Activated T-helper 17 cell treated with anti-CD3 and anti-CD28 coated beads, Interleukin-2, amount 50 U/mL, for 72 hours (primary cell): ENCODE measurements at places on chromosomes 13 and 19. TPM values are rescaled to one million over a fixed set of nuclear protein-coding genes. Genes with fewer than 3 reads are reported as not detected.

DNA sequence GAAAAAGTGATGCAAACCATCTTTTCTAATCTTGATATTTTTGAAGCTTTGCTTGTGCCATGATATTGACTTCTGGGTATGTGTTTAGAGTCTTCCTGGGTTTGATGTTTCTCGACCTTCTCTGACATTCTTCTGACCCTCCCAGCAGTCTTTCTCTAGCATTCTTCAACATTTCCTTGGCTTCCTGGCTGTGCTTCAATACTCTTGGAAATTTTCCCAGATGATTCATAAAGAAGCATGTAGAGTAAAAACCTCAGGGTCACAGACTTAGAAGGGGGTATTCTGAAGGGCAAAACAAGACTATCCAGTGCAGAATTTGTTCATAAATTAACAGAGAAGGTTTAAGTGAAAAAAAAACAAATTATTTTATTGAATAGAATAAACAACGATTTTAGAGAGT, 946.3 kb upstream of the PCDH9 start:
- no peak for ATAC-seq

- ATAC-seq = no peak
Observed at GRCh38 chr13:48965736-48966135, 10.0 kb upstream of the FNDC3A start.

DNA sequence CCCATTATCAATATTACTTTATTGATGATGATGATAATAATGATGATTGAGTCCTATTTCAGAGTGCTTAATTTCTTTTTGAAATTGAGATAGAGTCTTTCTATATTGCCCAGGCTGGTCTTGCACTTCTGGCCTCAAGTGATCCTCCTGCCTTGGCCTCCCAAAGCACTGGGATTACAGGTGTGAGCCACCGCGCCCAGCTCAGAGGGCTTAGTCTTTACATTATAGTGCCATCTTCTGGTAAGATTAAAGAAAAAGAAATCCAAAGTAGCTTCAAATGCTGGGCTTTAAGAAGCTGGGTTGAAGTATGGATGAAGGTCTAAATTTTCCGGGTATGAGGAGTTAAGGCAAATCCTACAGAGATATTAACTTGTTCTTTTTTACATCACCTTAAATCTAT, 3.4 kb upstream of the ZNF333 start:
- no peak for ATAC-seq

DNA sequence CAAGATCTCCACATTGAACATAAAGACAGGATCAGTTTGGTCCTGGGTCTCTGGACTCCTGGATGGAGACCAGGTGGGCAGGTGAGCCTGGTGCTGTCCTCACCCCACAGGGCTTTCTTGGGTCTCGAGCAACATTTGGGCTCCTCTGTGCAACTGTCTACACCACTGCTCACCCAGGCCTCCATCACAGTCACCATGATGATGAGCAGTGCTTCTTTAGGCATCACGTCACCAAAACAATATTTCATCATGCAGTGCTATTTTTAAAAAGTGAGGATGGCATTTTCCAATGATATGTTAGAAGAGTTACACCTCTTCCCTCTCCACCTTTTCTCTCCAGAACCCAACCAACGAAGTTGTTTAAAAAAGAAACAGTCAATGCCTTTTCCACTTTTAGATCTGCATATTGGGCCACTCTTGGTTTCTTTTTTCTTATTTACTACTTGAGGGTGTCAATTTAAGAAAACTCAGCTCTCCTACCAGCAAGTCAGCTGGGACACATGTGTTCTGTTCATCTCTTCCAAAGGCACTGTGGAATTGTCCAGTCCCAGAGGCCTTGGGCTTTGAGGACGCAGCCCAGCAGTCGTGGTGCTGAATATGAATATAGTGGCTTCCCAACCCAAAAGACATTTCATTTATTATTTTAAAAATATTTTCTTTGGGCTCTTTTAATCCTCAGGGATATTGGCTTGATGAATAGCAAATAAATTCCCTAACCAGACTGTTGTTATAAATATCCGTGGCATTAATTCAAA, 405.7 kb downstream of the KCNRG start:
- ATAC-seq = no peak

DNA sequence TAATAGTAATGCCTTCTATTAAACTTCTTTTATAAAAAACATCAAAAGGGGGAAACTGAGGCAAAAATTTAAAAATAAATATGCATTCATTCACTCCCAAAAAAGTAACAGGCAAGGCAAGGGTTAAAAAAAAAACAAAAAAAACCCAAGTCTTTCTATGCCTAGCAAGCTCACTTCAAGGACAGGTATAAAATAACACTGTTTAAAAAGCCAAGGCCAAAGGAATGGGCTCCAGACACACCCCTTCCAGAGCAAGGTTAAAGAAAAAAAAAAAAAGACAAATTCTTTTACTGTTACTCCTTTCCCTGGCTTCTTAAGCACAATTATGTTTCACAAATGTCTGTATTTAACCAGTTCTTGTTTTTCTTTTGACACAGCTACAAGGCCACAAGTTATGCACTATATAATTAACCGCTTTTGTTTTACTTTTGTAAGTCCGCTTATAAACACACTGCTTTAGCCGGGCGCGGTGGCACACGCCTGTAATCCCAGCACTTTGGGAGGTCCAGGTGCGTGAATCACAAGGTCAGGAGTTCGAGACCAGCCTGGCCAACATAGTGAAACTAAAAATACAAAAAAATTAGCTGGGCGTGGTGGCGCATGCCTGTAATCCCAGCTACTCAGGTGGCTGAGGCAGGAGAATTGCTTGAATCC, 3.6 kb downstream of the SIGLEC11 start:
- ATAC-seq = no peak

DNA sequence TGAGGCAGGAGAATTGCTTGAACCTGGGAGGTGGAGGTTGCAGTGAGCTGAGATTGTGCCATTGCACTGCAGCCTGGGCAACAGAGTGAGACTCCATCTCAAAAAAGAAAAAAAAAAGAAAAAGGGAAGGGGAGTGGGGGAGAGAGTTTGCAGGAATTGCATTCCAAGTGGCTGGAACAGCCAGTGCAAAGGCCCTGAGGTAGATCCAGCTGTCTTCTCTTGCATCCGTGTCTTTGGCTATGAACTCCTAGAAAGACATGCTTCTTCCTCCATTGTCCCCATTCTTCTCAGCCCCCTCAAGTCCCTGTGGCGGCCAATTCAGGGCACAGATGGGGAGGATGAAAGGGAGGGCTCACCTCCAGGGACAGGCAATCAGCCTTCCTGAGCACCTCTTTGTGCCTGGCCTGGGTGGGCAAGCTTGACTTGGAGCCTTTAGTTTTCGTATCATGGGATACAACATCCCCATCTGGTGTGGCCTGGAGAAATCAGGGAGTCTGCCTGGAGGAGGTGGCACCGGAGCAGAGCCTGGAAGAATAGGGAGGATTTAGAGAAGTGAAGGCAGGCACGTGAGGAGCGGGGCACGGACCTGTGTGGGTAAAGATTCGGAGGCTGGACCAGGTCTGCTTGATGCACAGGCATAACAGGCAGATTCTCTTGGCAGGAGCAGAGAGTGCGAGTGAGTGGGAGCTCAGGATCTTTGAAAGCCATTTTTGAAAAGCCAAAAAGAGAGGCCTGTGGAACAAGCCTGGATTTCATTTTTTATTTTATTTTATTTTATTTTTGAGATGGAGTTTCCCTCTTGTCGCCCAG, 5.0 kb downstream of the ANKRD24 start:
- ATAC-seq = no peak

DNA sequence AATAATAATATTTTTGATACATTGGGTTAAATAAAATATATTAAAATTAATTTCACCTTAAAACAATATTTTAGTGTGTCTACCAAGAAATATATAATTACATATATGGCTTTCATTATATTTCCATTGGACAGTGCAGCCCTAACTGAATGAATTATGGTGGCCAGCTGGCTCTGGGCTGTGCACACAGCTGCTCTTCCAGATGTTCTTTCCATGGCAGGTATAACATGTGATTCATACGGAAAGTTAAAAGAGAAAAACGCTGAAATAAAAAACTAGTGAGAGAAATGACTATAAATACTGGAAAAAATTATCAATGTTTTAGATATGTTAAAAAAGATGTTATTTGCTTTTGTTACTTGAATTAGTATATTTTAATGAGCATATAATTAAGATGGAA, 216.3 kb downstream of the RGCC start:
- ATAC-seq = no peak

- ATAC-seq = no peak
Observed at GRCh38 chr13:46229251-46229650, 17.5 kb downstream of the LRRC63 start.

DNA sequence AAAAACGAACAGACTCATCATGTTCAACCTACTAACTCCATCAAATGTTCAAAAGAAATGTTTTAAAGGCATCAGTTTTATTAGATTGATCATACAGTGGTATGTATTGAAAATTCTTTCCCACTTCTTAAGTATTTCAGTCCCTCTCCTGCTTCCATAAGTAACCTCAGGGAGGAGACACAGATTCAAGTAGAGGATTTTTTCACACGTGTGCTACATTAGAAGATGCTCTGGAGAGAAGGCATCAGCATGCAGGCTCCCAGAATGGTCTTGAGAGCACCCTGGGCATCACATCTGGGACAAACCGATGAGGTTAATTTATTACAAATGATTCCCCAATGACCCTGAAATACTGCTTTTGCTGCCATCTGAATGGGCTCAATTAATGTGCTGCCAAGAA, 3.6 kb downstream of the GPR12 start:
- no peak for ATAC-seq

- no peak for ATAC-seq
Observed at GRCh38 chr13:74978591-74978990, 503.4 kb downstream of the TBC1D4 start.

DNA sequence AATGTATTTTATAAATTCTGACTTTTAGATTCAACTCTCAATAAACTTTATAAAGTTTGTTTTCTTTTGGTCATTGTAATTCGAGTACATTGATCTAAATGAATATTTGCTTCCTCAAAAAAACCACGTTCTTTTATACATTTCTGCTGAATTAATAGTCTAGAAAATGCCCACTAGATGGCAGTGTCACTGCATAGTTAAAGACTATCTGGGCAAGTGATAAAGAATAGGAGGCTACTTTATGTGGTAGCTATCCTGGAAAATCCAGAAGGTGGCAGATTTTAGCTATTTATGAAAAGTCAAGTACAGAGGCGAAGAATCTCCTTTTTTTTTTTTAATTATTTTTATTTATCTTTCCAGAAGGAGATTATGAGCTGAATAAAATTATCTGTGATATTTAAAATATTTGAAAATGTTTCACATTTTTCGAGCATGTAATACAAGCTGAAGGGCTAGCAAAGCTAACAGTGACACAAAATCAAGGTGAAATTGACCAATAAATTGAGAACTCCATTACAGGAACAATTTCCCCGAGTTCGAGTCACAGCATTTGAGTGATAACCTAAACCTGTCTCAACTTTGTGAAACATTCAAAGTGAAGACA, 221.8 kb downstream of the OLFM4 start:
- peak; percentile 55 for ATAC-seq

DNA sequence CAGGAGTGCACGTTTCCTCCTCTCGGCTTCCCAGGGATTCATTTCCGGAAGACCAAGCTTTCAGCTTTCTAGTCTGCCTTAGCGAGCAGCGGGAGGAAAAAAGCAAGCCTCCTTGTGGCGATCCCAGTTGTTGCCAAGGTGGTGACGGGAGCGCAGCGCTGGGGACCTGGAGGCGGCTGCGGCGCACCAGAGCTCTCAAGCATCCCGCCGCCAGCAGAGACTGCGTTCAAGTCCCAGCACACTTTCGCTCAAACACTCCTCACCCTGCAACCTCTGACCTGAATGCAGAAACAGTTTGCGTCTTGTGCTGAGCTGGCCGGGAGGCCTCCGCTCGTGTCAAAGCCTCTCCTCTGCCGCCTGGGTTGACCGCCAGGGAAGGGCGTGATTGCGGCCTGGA, 4.9 kb downstream of the GSX1 start:
- ATAC-seq = no peak

DNA sequence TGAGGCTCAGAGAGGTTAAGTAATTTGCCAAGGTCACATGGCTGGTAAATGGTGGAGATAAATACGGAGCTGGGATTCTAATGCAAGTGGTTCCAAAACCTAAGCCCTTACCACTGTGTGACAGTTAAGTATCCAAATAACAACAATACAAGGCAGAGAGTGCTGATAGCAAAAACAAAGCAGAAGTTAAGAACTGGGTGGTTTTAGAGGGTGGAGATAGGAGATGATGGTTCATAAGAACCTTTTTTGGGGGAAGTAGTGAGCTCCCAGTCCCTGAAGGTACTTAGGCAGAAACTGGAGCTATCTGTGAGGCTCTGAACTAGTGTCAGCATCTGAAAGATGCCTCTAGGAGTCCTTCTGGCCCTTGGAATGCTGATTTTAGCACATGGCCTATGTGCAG, 56.2 kb upstream of the UBE2L5 start:
- no peak for ATAC-seq

DNA sequence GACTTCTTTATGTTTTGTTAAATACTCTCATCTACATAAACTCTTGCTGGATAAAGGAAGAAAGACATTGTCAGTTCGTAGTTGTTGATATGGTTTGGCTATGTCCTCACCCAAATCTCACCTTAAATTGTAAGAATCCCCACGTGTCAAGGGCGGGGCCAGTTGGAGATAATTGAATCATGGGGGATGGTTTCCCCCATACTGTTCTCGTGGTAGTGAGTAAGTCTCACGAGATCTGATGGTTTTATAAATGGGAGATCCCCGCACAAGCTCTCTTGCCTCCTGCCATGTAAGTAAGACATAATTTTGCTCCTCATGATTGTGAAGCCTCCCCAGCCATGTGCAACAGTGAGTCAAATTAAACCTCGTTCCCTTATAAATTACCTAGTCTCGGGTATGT, 3.6 kb downstream of the ADGRE1 start:
- ATAC-seq = peak; percentile 59

- ATAC-seq = peak; percentile 46
Observed at GRCh38 chr13:22107549-22107948, 436.7 kb downstream of the FGF9 start.

DNA sequence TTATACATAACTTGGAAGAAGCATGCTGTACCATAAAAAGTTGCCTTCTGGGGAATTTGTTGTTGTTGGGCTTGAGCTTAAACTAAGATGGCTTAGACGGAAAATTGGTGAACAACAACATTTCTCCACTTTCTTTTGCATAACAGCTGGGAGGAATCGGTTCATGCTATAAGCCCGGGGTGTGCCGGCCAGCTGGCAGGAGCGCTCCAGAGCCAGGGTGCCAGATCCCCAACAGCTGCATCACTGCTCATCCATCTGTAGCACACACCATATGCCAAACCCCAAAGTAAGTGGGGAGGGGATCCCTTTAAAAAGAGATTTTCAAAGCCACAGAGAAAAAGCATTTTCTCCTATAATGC, 419.5 kb upstream of the ARGLU1 start:
- no peak for ATAC-seq

CLEC17A gene
- total RNA-seq = 0.78 TPM

NDUFA11 gene
- total RNA-seq = 249 TPM

CGB1 gene
- total RNA-seq = not detected

ANGPTL8 gene
- total RNA-seq = not detected

LPAR6 gene
- total RNA-seq = 35.1 TPM

PHLDB3 gene
- total RNA-seq = 25.5 TPM

CEACAM16 gene
- not detected for total RNA-seq

GPR183 gene
- total RNA-seq = 95.1 TPM

CEACAM3 gene
- total RNA-seq = not detected

DCT gene
- not detected for total RNA-seq

TNFSF11 gene
- total RNA-seq = 0.11 TPM

CDC42EP5 gene
- not detected for total RNA-seq
